Jurkat, Clone E6-1 (cell line): ENCODE measurements at places on chromosomes 12 and 14.

DNA sequence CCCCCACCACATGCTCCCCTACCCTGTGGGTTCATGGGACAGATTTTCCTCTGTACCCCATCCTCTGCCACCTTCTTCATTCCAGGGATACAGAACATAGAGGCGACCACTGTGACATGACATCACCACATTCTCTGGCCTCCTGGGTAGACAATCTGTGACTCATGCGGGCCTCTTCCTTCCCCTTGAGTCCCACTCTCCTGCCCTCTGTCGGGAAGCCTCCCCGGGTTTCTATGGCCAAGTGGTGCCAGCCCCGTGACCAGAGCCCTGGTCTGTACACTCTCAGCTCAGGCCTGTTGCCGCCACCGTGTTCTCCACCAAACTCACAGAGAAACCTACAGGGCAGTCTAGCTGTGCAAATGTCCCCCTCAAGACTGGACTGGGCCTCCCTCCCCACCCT lies 8.0 kb downstream of the CLMN start:
- no peak for DNase-seq

- no peak for DNase-seq
Observed at GRCh38 chr14:74641601-74642391, 29.8 kb upstream of the LTBP2 start.

DNA sequence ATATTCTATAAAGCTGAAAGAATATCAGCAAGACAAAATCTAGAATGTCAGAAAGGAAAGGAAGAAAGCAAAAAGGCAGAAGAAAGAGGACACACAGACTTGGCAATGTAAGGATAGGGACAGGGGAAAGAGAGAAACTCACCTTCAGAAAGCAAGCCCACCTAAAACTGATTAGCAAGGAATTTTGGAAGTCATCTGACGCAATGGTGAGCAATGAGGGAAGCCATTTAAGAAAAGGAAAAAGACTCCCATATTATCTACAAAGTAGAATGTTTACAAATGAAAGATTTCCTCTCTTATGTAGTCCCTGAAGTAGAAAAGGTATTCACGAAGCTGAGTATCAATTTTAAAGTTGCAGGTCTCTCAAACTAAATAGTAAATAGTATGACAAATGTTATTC lies 35.2 kb upstream of the FOXG1 start:
- no peak for DNase-seq

GRCh38 chr12:89839444-89839843 lies 130.8 kb upstream of the ATP2B1 start:
- DNase-seq = no peak

DNA sequence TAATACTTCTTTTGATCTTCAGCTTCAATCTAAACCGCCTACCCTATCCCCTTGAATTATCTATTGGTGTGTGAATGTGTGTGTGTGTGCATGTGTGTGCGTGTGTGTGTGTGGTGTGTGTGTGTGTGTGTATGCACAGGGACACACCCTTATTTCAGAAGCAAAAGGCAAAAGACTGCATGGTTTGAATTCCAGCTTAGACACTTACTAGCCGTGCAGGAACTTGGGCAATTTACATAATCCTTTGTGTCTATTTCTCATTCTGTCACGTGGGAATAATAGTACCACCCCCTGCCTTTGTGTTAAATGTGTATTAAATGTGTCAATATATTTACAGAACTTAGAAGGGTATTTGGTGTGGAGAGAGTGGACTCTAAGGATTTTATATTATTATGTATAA lies 251.7 kb downstream of the TMEM132C start:
- DNase-seq = no peak

DNA sequence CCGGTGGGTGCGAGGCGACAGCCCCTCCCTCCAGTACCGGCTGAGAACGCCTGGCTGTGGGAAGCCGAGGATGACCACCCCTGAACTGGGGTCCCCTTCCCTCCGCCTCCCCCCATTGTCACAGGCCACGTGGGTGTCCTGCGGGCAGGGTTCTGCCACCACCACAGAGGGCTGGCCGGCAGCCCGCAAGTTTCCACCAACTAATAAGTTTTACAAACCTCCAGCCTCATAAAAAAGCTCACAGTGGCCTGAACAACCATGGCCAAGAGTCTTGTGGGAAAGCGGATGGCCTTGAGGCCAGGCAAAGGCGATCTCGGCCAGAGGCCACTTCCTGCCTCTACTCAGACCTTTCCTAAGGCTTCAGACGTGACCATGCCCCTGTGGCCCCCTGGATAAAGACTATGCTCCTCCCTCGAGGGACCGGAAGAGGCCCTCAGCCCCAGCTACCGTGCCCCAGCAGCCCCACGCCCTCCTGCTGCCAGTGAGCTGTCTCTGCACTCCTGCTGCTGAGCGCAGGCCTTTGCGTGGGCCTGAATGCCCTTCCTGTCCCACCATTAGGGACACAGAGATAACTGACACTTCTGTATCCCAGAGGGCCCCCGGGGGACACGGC lies 46.1 kb upstream of the DLK1 start:
- no peak for DNase-seq

- no peak for DNase-seq
Observed at GRCh38 chr12:12734054-12734453, 16.9 kb downstream of the CDKN1B start.

DNA sequence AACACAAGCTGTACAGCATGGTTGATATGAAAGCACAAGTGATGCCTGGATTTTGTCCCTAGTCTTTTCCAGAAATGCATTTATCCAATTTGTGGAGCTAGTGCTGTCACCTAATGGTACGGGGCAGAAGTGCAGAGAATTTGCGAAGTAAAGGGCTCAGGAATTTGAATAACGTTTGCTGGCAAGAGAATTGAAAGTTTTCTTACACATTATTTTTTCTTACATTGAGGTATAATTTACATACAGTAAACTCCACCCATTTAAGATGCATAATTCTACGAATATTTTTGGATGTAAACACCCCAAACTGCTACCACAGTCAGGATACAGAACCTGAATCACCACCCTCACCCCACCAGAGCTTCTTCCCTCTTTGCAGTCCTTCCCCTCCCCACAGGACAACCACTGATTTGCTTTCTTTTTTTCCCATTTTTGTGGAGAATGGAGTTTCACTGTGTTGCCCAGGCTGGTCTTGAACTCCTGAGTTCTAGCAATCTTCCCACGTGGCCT lies 3.5 kb downstream of the AICDA start:
- DNase-seq = no peak

DNA sequence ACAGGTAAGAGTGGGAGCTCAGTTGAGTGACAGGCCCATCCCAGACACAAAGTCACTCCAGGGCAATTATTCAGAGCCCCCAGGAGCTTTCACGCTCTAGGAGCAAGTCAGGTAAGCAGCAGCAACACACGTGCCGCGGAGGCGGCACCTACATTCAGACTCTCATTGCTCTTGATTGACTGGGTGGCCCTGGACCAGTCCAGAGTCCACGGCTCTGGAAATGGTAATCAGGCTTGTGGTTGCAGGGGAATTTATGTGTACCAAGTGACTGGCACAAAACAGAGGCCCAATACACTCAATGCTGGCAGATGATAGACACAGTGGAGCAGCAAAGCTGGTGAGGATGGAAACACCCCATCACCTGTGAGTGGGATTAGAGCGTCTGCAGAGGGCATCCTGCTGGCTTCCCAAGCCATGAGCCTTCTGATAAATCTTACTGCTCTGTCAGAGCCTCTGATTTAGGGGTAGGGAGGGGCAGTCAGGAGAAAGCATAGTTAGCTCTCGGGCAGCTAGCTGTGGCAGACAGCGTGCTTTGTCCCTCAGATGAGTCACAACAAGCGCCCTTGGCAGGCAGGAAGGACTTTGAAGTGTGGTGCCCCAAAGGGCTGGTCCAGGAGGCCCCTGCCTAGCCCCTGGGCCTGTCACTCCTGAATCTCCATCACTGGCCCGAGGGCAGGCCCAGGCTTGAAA lies 344.7 kb downstream of the CACNA1C start:
- no peak for DNase-seq

DNA sequence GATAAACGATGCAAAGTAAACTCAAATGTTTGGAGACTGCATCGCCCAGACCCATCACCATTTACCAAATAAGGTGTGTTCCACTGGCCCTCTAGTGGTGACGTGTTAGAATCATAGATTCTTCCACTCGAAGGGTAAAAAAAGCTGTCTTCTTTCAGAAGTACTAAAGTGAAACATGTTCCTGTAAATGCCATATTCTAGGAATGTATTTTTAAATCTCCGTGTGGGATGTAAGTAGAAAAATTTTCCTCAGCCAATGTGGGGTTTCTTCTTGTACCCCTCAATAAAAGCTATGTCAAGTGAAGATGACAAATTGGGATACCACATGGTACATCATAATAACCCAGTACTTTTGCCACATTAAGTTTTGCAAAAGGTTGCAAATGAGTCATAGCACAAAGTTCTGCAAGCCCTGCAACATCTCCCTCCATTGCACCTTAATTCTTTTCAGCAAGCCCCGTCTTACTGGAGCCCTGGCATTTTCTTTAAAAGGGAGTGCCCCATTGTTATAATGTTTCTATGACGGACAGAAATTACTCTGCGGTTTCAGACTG lies 100.8 kb downstream of the CCER1 start:
- DNase-seq = peak; percentile 37

GRCh38 chr14:39315859-39316444 lies 82.2 kb downstream of the MIA2 start:
- DNase-seq = no peak

DNA sequence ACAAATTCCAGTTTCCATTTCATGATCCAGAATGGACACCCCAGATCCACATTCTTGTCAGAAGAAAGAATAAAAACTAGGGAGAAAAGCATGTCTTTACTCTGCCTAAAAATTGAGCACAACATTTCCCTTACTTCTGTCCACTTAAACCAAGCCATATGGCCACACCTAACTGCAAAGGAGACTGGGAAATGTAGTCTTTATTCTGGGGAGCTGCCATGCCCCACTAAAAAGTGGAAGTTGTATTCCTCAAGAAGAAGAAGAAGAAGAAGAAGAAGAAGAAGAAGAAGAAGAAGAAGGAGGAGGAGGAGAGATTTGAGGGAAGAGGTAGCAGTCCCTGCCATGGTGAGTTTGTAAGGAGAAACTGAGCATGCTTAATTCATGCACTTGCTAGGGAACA lies 84.5 kb downstream of the GPR65 start:
- no peak for DNase-seq

- no peak for DNase-seq
Observed at GRCh38 chr14:54650959-54651351, 84.0 kb downstream of the SAMD4A start.

DNA sequence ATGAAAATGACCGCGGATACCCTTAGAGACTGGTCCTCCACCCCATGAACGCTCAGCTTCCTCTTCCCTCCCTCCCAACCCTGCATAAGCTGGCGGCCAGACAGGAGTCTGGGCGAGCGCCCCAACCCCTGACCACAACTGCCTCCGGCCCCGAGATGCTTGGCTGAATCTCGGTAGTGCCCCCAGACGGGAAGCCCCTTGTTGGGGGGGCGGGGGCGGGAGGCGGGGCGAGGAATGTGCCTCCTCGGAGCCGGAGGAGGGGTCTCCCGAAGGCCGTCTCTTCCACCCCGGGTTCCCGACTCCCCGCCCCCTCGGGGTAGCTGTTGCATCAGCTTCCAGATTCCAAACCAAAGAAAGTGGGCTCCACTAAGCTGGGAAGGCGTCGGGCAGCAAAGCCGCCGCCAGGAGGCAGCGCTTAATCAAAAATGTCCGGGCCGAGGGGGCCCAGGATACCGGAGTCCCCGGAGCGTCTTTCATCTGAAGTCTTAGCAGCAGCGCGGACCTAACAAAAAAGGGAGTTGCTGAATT lies 7.1 kb upstream of the MRPL52 start:
- DNase-seq = peak; percentile 53

DNA sequence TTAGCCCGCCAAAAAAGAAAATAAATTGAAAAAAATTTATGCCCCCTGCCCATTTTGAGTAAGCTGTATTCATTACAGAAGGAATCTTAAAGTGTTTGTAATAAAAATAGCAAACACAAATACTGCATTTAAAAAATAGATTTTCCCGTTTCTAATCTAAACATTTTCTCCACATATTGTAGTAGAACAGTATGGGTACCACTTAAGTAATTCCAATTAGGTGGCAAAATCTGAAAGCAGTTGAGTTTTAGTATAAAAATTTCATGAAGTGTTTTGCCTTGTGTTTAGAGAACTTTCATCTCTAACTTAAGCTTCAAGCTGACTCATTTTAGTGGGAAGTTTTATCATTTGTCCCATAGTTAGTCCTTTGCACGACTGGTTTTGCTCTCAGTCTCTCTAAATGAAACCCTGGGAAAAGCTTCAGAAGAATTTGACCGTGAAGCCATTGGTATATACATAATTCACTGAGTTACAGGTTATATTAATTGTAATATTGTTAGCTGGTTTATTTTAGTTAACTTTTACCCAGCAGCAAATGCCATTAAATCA lies 214.6 kb downstream of the ERC1 start:
- no peak for DNase-seq

- DNase-seq = no peak
Observed at GRCh38 chr12:72036393-72036792, 97.7 kb downstream of the TPH2 start.

DNA sequence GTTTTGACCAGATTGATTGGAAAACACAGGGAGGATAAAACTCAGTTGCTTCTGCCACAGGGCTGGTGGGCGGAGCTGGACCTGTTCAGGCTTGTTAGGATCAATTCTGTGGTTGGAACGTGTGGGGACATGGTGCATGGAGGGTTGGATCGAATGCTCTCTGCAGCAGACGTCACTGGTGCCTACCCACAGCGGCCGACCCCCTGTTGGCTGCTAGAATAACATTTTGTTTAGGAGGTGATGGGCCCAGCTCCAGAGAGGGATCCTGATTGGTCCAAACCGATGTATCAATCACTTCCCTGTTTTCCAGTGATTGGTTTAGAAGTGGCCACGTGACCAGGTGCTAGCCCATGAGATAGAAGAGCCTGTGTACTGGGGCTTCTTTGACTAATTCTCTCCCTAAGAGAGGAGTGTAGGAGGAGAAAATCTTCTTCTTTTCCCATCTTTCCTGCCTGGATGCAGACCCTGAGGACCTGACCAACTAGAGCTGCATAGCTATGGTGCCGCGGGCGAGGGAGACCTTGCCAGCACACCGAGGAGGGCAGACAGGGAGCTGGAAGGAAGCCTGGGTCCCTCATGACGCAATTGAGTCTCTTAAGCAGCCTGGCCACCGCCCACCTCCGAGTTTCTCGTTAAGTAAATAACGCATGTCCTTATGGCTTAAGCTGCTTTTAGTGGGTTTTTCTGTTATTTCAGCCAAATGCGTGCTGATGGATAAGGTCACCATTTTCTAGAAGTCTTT lies 163.5 kb downstream of the AACS start:
- DNase-seq = no peak

- no peak for DNase-seq
Observed at GRCh38 chr12:21379218-21379617, 6.5 kb downstream of the IAPP start.

DNA sequence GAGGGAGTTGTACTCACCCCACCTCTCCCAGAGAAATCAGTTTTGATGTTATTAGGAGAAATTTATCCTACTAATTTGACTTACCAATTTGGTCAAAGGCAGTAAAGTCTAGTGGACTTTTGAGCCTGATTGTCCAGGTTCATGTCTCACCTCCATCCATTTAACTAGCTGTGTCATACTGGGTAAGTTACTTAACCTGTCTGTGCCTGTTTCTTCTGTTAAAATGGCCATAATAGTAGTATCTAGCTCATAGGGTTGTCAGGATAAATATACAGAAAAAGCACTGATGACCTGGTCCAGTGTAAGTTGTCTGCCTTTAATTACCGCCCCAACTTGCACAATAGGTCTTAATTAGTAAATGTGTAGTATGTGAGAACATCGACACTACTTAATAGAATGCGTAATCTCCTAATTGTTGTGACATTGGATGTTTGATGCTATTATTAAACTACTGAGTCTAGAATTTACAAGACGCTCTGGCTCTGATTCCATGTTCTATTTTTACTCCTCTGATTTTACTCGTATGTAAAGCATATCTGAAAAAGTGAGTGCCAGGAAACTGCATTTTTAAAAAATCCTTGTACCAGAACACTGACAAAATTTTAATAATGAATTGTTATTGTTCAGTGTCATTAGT lies 1.5 kb downstream of the RAB21 start:
- DNase-seq = no peak
